ENCODE measurements at places on chromosomes 6 and 20.
A peak's percentile ranks its signal among the peaks of the same experiment; 100 is the strongest.

DNA sequence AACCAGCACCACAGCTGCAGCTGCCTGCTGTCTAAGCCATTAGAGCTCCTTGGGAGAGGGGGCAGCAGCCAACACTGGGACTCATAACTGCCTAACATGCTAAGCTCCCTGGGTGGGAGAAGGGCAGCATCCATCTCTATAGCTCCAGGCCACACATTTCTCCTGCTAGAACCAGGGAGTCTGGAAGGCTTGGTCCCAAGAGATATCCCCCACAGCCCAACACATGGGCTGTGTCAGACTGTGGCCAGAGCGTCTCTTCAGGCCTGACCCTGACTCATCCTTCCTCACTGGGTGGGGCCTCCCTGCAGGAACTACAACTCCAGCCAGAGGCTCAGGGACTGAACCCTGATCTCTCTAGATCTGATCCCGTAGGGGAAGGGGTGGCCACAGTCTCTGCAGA, 411.1 kb downstream of the HDGFL1 start:
- no peak for DNase-seq

GRCh38 chr6:145309842-145310535, 425.3 kb downstream of the EPM2A start:
- no peak for DNase-seq

DNA sequence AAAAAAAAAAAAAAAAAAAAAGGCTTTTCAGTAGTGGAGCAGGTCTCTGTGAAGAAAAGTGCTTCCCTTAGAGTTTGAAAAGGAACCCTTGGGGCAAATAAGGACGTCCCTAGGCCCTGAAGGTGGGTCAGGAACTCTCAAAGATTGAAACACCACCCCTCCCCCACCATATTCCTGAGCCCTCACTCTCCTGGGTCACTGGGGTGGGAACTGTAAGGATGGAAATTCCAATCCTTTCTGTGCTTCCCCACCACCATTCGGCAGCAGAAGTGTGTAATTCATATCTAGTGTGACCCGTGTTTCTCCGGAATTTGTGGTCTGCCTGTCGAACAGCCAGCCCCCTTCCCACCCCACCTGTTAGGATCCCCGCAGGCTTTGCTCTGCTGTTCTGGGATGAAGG, 12.3 kb downstream of the CDYL start:
- DNase-seq = no peak

GRCh38 chr20:63317061-63317460, 24.1 kb downstream of the COL20A1 start:
- no peak for DNase-seq

DNA sequence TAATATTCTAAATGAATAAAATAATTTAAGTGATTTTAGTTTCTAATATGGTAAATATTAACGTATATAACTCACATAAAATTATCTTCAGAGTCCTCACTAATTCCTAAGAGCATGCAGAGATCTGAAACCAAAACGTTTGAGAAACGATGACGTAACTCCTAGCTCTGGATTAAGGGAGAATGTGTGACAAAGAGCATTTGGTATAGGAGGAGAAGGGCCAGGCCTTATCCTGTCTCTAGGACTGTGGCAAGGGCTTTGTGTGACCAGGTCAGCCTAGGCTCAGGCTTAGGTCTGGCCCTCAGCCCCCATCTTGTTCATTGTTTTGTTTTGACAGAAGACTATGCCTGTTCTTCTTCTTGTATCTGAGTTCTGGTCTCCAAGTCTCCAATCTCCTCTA, 19.2 kb upstream of the POLR1H start:
- no peak for DNase-seq

- no peak for DNase-seq
These were observed 133.1 kb downstream of the BCAS1 start for GRCh38 chr20:53937339-53937741.

- no peak for DNase-seq
These were observed 1.9 kb upstream of the POU3F2 start for GRCh38 chr6:98832284-98833056.

DNA sequence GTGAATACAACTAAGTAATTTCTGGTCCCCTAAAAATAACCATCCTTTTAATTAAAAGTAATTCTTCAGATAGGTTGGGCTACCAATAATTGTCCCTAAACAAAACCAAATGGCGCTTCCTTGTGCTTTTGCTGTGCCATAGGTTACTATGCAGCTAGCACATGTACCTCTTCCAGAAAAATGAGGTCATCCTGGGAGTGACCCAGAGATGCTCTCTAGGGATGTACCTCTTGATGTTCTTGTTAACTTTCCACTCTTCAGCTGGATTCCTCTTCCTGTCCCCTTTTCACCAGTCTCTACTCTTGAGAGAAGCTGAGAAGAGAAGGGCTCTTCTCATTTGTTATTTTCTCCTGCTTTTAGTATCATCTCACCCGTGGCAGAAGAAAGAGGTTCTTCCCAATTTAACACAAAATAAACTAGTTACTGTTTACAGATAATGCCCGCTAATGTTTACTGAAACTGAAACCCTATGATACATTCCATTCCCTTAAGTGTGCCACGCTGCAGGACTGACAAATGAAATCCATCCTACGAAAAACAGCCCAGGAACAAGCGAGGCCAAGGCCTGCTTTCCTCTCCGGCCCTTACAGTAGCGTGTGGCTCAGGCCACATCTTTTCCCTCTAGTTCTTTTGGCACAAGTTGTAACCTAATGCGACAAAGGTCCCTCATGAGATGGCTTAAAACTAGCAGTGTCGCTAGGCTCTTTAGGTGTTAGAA, 24.2 kb downstream of the MRS2 start:
- no peak for DNase-seq

DNA sequence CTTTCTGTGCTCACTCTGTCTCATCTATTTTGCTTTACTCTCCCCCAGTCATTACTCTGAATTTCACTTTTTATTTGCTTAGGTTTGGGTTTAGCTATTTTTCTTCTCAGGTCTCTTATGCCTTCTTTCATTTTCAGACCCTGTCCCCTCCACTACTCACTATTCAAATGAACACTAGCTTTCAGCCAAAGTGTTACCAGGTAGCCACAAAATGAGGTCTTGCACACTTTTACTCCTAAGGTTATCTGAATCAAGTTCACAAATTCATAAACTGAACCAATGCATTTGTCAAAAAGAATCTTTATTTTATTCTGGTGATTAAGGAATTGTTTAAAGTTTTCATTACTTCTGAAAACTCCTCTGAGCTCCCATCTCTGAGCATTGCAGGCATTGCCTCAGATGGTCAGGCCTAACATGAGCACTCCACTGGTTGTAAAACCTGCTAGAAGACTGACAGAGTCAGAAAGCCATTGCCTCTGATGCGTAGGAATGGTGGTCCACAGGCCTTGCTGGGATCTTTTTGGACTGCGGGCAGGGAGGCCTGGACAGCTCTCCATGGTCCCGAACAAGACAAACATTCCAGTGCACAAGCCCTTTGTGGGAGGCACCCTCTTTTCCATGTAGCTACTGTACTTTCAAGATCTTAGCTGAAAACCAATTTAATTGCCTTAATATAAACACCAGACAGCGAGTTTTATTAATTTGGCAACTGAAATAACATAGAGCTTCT, 48.5 kb downstream of the FYN start:
- DNase-seq = no peak

DNA sequence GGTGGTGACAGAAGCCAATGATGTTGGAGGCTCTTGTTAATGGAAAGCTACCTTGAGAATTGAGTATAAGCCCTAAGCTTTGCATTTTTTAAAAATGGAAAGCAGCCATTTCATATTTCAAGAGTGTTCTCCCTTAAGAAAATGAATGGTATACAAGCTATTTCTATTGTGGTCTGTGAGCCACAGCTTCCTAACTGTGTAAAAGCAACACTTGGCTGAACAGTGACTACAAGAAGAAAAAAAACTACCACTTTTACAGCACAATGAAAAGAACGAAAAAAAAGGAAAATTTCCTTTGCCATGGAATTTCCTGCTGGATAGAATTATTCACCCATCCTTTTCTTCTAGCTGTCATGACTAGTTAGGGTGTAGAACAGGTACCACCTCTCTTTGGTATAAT, 397.1 kb upstream of the BTBD3 start:
- DNase-seq = no peak

DNA sequence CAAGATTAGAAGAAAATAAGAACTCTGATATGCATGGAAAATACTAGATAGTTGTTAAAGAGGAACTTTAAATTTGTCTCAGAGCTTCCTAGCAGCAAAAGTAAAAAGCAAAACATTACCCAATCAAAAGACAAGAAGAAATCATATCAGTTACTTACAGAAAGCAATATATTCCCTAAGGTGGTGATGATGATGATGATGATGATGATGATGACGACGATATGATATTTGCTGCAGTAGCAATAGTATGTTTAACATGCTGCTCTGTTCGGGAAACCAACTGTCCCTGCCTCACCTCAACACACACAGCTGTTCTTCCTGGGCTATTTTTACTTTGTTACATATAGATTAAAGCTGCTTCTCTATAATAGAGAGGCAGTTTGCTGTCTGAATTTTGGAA, 12.0 kb upstream of the TBX18 start:
- no peak for DNase-seq

DNA sequence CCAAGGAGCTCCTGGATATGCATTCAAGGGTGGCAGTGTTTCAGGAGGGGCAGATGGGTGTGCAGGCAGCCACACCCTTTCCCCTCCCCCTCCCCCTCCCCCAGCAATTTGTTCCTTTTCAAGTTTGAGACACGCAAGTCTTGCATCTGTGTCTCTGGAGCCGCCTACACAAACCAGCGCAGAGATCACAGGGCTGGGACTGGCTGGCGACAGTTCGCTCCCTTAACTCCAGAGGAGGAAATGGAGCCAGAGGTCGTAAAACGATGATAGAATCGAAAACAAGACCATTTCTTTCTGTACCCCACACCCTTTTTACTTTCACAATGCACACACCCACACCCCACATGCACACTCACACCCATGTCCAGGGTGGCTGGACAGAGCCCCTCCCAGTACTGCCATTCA, 163.1 kb downstream of the LY86 start:
- peak; percentile 23 for DNase-seq

GRCh38 chr20:22303523-22303922, 280.8 kb downstream of the FOXA2 start:
- DNase-seq = no peak

- no peak for DNase-seq
These were observed 75.3 kb downstream of the SLC23A2 start for GRCh38 chr20:4925842-4926530.

DNA sequence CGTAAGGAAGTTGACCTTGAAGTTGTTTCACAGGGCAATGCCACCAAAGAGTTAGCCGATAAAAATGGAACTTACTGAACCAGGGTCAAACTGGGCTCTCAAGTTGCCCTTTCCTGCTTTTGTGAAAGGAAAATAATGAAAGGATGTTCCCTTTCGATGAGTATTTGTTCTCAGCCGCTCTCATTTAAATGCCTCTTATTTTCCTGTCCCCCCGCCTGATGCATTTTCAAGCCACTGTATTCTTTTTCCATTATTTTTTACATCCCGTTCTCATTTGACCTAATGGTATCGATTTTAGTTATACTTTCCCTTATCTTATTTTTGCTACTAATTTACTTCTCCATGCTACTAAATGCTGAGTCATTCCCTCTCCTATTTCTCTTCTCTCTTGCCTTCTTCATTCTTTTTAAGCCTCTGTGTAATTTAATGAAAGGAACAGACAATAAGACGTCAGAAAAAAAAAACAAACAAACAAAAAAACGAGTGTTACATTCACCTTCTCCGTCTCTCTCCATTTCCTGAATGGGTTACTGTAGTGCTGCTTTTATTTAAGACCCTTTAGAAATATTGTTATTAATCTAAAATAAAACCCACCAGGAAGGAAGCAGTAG, 655 bp upstream of the NDUFAF4 start:
- no peak for DNase-seq

DNA sequence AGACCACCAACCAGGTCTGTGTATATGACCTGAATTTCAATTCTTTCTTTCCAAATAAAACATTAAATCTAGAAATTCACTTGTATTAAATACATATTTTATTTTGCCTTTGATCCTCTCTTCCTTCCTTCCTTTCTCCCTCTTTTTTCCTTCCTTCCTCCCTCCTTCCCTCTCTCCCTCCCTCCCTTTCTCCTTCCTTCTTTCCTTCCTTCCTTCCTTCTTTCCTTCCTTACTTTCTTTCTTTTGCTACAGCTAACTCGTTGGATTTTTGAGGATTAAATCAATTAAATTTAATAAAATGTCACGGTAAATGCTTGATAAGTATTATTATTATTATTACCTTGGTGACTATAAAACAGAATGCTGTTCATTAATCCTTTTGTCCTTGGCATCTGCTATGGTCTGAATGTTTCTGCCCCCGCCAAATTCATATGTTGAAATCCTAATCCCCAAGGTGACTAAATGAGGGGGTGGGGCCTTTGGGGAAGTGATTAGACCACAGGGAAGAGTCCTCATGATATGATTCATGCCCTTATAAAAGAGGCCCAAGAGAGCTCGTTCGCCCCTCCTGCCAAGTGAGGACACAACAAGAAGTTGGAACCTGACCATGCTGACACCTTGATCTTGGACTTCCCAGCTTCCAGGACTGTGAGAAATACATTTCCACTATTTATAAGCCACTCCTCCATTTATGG, 67.6 kb upstream of the BTBD3 start:
- DNase-seq = no peak

DNA sequence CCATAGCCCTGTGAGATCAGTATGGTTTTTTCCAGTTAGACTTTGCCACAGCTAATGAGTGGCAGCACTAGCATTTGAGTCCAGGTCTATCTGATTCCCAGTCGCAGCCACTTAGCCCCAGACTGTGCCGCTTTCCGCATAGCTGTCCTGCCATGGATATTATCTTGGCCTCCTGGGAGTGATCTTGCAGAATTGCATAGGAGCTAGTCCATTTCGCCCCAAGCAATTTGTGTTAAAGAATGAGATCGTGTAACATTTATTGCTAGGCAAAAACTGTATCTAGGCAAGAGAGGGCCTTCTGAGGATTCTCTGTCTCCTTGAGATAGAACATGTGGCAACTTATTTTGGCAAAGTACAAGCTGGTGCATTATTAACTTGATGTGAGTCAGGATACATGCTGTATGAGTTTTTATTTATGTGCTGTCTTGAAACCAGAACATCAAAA, 74.2 kb downstream of the EZR start:
- DNase-seq = no peak

DNA sequence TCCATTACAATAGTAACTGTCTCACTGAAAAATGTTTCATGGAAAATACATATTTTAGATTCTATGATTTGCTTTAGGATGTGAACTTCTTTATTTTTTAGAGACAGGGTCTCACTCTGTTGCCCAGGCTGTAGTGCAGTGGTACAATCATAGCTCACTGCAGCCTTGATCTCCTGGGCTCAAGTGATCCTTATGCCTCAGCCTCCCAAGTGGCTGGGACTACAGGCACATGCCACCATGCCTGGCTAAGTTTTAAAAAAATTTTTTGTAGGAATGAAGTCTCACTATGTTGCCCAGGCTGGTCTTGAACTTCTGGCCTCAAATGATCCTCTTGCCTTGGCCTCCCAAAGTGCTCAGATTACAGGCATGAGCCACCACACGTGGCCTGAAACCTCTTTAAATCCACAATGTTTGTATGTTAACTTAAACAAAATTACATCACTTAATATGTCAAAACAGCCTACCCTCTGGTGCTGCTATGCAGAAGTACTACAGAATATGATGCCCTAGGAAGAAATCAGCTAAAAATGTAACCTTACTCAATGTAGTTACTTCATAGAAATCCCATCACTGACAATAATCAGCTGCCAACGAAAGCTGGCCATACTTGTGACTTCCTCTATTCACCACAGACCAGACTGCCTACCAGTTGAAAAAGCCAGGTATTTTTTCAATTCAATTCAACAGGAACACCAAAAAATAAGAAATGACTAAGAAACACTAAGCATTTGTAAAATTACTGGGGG, 17.6 kb downstream of the EEF1A1 start:
- DNase-seq = no peak
